Activated naive CD8-positive, alpha-beta T cell treated with anti-CD3 and anti-CD28 coated beads, Interleukin-2, amount 10 ng/mL, durations not matched to agents 7 days and 5 days (primary cell): ENCODE measurements at places on chromosomes 16 and 17. TPM values are rescaled to one million over a fixed set of nuclear protein-coding genes. Genes with fewer than 3 reads are reported as not detected.

The FOXN1 gene
- total RNA-seq = not detected

The VEZF1 gene
- total RNA-seq = 54.0 TPM

The TMEM256 gene
- 55.6 TPM for total RNA-seq

The SPN gene
- total RNA-seq = 263 TPM

The NRN1L gene
- 3.1 TPM for total RNA-seq

The CDH8 gene
- total RNA-seq = not detected

The KRT28 gene
- total RNA-seq = not detected

The TSPOAP1 gene
- 77.7 TPM for total RNA-seq

The CETP gene
- total RNA-seq = not detected

The PRAC2 gene
- not detected for total RNA-seq

The ZNF385C gene
- total RNA-seq = 0.58 TPM

The ITGB3 gene
- not detected for total RNA-seq

The PIK3R6 gene
- 15.8 TPM for total RNA-seq

The ABCA6 gene
- total RNA-seq = 0.68 TPM

The PLEKHH3 gene
- 0.94 TPM for total RNA-seq

The PYY gene
- total RNA-seq = not detected

The LRRC36 gene
- total RNA-seq = 0.64 TPM

The TMEM98 gene
- not detected for total RNA-seq

The FBXW10B gene
- 0.94 TPM for total RNA-seq

The UTS2R gene
- not detected for total RNA-seq

The GNG13 gene
- not detected for total RNA-seq

The TSPAN10 gene
- total RNA-seq = 0.99 TPM

The ACSM2A gene
- total RNA-seq = not detected

The SLC13A2 gene
- not detected for total RNA-seq

The SLC5A11 gene
- 0.75 TPM for total RNA-seq

The ZDHHC7 gene
- 33.7 TPM for total RNA-seq

The SEPTIN1 gene
- total RNA-seq = 318 TPM
